RPMI7951 (cell line): ENCODE measurements at places on chromosomes 4 and X. TPM values are rescaled to one million over a fixed set of nuclear protein-coding genes. Genes with fewer than 3 reads are reported as not detected.

DNA sequence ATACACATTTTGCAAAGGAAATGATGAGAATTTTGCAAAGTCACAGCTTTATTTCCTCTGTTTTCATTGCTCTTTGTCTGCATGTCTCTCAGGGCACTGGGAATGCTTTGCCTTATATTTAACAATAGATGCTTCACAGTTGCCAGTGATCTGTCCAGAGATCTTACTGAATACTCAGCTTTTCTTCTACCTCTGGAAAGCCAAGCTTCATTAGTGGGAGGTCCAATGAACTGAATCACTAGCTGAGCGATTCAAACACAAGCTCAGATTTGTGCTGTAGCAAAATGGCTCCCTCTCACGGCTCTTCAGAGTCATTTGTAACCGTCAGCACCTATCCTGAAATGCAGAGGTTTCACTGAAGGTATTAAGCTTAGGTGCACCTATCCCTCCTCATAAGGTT is 138.9 kb downstream of the DCLK2 start:
- peak; percentile 62 for DNase-seq

Gene TCEAL5
- total RNA-seq, result not detected in 2 replicates

DNA sequence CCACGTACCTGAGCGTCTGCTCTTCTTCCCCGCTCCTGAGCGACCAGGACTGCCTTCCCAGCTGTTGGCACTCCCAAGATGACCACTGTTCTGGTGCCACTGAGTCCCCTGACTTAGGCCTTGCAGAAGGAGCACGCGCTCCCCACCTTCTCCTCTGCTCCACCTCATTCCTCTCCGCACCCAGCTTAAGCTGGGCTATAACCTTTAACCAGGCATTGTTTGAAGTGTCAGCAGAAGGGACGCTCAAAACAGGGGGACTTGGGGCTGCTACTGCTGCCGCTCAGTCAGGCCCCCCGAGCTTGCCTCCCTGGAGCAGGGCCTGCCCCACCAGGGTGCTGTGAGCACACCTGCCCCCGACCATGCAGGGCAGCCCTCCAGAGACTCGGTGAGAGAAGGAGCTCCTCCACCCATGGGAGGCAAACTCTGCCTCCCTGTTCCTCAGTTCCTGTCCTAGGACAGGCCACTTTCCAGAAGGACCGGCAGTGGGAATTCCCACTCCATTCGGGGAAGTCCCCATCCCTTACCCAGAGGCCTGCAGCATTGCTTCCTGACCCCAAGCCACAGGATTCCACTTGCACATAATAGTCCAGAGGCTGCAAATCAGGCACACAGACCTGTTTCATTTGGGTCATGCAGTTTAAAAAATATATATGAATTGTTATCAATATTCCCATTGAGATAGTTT is 99.7 kb upstream of the ENPP6 start:
- peak; percentile 19 for DNase-seq

- DNase-seq, result no peak
Observed at GRCh38 chr4:100302061-100303026, 112.1 kb upstream of the DDIT4L start.

Gene KIAA1210
- total RNA-seq, result not detected in 2 replicates

DNA sequence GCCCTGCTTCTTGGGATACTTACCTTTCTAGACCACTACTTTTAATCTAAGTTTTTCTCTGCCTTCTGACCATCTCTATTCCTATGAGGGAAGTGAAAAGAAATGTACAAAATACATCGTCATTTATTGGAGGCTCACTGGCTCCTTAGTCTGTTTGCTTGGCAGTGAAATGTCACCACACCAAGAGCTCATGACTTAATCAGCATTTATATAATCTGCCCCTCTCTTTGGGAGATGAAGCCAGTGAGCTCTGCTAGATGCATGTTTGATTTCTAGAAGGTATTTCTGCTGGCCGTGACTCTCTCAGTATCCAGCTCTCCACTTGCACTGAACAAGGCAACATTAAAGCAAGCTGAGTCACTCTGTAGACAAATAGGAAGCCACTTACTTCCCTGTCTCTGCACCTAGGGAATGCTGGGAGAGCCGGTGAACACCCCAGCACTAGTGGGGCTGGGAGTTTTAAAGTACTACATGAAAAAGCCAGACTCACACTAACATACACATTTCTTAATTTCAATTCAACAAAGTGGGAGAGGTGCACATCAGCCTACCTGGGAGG is 79.1 kb downstream of the MID1IP1 start:
- peak; percentile 44 for DNase-seq

- DNase-seq, result peak; percentile 7
Observed at GRCh38 chr4:3486541-3487540, 23.7 kb downstream of the DOK7 start.

Gene MCF2
- total RNA-seq, result not detected in 2 replicates

GRCh38 chrX:13131396-13132137 is 87.1 kb upstream of the FAM9C start:
- peak; percentile 96 for DNase-seq

DNA sequence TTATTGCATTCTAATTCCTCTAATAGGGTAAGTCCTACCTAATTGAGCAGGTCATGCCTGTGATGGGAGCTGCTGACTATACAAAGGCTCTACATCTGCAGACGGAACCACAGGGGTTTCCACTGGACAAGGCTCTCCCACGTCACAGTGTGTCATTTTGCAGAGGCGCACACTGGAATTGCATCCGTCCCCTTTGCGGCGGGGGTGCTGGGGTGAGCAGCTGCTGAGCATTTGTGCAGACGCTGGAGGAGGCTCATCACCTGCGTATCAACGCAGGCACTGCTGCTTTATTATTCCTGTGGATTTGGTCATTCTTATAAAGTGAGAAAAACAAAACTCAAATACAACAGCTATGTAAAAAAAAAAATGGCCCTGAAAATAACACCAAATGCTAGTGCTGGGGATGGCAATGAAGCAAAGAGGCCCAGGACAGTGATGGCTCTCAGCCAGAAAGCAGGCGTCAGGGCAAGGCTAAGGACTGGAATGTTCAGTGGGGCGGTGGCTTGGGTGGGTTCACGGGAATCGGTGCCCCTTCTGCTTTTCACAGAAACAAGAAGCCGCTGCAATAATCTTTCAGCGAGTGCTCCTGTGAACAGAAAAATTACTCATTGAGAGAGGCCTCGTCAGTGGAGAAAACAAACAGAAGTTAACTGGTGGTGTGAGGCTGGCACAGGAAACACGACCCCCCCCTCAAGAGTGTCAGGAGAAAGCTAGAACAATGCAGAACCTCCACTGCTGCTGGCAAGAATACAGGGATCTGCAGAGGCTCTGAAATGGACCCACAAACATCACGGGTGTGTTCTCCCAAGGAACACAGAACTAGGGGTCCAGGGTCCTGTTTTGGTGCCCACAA is 67.8 kb downstream of the GATB start:
- DNase-seq, result no peak

- DNase-seq, result no peak
Observed at GRCh38 chr4:139331185-139331584, 28.9 kb upstream of the NDUFC1 start.

Gene CT83
- not detected in 2 replicates for total RNA-seq

Gene SPATA18
- total RNA-seq, result 0.49 and 1.4 TPM in 2 replicates

Gene CABS1
- not detected in 2 replicates for total RNA-seq

GRCh38 chr4:76011018-76011670 is 3.8 kb upstream of the CXCL9 start:
- no peak for DNase-seq

GRCh38 chrX:68832516-68833447 is 4.0 kb downstream of the EFNB1 start:
- no peak for DNase-seq

Gene SPANXB1
- total RNA-seq, result 7.0 and 8.7 TPM in 2 replicates

DNA sequence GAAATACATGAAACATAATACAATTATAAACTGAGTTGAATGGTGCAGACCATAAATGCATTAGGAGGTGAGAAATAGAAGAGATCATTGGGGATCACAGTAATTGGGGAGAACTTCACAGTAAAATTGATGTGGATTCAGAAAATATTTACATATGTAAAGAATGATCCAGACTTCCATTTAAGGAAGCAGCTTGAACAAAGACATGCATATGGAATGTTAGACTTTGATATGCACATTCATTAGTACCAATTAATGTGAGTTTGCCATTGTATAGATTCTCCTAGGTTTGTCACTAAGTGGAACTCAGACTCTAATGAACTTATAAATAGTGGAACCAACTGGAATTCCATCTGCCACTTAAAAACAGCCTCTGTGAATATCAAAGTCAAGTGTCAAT is 235.6 kb downstream of the PARM1 start:
- DNase-seq, result no peak

Gene VEGFC
- 43.2 and 58.6 TPM in 2 replicates for total RNA-seq

Gene ZNF81
- 4.2 and 4.7 TPM in 2 replicates for total RNA-seq

- no peak for DNase-seq
Observed at GRCh38 chr4:2247128-2248043, 5.5 kb upstream of the HAUS3 start.

Gene NALF2
- total RNA-seq, result not detected in 2 replicates

- DNase-seq, result no peak
Observed at GRCh38 chrX:125295337-125295736, 24.3 kb upstream of the TEX13C start.

DNA sequence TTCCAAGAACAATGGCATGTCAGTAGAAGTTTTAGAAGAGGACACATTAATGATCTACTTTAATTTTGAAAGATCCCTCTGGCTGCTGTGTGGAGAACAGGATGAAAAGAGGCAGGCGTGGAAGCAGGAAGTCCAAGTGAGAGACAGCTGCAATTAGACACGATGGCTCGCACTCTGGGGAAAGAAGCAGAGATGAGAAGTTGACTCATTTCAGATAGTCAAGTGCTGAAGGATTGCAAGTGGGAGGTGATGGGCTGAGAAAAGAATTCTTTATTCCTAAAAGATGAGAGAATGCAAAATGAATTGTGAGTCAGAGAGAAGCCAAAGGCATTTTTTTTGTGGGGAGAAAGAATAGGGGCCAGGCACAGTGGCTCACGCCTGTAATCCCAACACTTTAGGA is 16.5 kb downstream of the RXFP1 start:
- peak; percentile 46 for DNase-seq

Gene PDCL2
- total RNA-seq, result not detected in 2 replicates

DNA sequence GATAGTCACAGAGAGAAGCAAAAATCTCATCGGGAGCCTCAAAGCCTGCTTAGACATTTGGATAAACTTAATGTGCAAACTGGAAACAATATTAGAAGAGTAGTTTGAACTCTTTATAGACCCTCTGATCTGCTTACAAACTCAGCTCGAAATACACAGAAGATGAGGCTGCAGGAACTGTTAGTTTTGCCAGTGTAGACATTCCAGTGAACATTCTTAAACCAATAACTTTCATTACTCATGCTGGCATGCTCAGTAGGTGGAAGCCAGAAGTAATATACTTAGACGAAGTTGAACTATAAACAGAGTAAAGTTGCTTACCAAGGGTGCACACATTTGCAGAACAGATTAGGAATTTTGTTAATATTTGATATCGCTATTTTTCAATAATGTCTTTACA is 303.5 kb downstream of the ANKRD50 start:
- DNase-seq, result no peak

- DNase-seq, result peak; percentile 84
Observed at GRCh38 chr4:101199507-101200285, 147.6 kb downstream of the PPP3CA start.

Gene GYPB
- not detected in 2 replicates for total RNA-seq

Gene SSX2
- not detected in 2 replicates for total RNA-seq

Gene HSD17B11
- 96.4 and 120 TPM in 2 replicates for total RNA-seq

GRCh38 chr4:186685767-186686183 is 37.9 kb downstream of the FAT1 start:
- DNase-seq, result peak; percentile 90

GRCh38 chr4:76212851-76213414 is 691 bp downstream of the SCARB2 start:
- DNase-seq, result no peak

DNA sequence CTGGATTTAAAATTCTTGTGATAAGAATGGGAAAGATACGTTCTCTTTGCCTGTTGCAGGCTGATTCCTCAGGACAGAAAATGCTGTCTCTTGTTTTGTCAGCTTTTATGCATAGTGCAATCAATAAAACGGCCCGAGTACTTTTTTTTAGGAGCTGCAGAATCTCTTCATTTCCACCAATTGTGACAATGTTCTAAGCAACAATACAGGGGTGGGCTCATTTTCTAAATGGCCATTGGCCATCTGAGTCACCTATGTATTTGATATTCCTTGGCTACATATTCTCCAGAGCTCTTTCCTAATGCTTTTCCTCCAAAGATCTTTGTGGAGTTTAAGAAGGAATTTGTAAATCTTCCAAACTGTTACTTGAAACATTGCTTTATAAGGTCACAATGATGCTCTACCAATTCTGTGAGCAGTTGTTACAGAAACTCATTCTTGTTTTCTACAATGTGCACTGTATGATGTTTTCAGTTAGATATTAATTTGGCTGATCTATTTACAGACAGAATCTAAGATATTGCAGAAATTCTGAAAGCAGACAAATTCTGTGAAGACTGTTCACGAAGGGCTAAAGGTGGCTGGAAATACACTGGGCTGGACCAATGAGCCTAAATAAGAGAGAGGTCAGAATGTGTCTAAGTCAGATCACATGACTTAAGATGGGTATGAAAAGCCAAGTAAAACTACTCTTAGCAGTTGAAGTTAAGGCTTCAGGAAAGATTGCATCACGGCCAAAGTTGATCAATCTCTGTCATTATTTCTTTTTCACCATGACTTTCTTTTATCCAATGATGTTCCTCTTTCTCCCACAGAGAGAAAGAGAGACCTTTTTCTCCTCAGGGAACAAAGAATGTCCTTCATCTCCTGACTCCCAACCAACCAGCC is 33.4 kb downstream of the TAPT1 start:
- DNase-seq, result no peak

DNA sequence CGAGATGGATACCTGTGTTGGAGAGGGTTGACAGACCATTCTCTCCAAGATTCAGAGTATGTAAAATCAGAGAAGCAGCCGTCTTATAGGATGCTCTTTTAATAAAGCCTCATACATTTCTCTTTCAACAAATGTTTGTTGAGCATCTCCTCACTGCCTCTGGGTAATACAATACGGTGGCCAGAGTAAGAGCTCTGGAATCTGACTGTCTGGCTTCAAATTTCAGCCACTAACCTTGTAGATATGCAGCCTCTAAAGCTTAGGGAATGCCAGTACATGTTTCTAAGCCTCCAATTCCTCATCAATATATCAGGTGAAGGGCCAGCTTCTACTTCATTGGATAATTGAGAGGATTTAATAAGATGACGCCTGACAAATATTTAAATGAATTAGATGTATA is 61.3 kb downstream of the CLNK start:
- DNase-seq, result no peak

Gene NAA10
- 96.4 and 136 TPM in 2 replicates for total RNA-seq

- no peak for DNase-seq
Observed at GRCh38 chr4:20428436-20429160, 176.9 kb downstream of the SLIT2 start.

Gene AVPR2
- total RNA-seq, result 0.20 TPM in 1 of 2 replicates, not detected in the other

DNA sequence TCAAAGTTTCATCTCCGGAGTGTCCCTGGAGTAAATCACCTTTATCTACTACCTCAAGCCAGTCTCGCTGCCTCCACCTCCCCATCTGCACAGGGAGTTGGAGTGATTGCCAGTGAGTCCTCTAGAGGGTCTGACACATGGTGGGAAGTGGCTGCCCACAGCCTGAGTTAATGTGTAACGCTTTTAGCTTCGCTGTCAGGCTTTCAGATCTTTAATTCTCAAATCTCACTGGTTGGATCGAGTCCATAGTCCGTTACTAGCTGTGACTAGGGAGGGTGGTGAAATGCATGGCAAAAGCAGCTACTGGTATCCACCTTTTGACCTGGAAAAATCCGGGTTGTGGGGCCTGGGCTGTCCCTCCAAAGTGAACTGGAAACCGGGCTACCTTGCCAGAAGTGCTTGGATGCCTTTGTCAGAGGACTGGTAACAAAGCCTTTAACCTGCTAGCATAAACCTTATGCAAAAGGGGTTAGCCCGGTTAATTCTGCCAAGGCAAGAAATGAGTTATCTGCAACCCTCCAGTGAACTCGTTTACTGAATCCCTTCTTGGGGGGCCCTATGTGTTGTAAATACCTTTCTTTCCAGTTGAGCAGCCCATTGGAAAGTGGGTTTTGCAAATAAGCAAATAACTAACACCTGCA is 5.1 kb upstream of the WDR1 start:
- DNase-seq, result no peak

Gene CTSO
- 4.7 and 5.0 TPM in 2 replicates for total RNA-seq
